ENCODE measurements at places on chromosomes 2 and 18.
A peak's percentile ranks its signal among the peaks of the same experiment; 100 is the strongest.

DNA sequence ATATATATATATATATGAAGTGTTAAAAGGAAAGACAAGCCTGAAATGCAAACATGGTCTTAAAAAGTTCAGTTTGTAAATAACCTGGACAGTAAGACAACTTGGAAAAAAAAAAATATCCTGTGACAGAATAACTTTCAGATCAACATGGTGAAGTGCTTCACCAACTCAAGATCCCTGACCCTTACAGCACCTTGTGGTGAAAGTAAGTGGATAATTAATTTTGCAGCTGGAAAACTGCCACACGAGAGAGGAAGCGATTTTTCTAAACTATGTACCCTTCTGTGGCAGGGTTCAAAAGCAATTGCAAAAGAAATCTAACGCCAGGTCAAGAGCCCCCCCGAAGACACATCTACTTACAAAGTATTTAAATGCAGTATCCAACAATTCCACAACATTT is 95.8 kb downstream of the PAX3 start:
- no peak for DNase-seq

DNA sequence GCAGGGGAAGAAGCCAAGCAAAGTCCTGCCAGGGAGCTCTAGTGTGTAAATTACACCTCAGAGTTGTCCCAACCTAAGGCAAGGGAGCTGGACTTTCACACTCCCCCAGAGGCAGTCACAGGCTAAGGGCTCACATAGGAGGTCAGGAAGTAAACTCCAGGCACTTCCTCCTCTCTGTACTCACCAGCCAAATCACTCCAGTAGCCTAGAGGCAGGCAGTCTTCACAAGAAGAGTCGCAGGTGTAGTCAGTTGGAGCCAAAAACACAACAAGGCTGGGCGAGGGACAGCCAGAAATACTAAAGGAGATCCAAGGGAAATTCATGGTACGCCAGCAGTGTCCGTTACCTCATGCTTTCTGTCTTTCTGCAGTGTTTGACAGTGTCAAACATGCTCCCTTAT is 205.0 kb downstream of the C1D start:
- no peak for DNase-seq

DNA sequence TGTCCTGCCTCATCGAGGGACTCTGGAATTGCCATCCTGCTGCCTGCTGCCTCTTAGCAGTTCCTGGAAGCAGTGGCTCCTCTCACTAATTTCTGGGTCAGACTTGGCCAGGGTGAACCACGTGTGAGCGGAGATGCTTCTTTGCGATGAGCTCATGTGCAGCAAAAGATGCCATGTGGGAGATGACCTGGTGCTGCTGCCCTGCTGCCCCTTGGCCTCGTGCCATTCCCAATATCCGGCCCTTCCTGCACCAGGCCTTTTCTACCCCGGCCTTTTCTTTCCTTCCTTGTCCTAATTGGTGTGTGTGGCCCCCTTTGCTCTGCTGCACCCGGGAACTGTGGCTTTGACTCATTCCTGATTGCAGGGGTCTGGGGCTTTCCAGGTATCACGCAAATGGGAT is 296.9 kb upstream of the HS6ST1 start:
- DNase-seq = no peak

- DNase-seq = no peak
Observed at GRCh38 chr2:204479557-204479956, 65.7 kb upstream of the PARD3B start.

DNA sequence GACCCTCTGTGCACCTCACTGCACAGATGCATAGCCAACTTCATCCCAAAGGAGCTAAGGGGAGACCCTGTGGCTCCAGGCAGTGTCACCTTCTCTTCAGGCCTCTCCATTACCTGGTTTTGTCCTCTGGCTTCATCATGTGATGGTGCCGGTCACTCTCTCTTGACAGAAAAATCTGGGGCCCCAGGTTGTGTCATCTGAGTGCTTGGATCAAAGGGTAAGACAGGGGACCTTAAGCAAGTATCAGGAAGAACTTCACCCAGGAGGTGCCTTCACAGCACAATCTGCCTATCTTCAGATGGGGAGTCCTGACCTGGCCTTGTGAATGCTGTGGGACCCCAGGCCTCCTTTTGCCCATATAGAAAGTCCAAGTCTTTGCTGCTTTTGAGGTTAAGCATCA is 104.4 kb downstream of the POLR1A start:
- no peak for DNase-seq

DNA sequence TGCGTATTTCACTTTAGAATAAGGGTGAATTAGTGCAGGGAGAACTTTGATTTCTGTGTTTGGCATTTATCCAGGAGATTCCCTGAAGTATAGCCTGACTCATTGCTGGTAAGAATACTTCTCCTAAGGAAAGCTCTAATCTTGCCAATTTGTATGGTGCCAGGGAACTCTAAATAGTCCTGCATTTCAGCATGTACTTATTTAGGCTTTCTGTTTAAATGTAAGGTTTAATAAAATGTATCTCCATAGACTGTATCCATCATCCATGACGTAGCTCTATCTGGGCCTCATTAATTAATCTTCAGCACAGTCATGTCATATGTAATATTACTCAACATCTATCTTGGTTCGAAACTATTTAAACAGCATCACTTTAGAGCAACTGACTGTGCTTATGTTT is 127.7 kb downstream of the DOK6 start:
- no peak for DNase-seq

DNA sequence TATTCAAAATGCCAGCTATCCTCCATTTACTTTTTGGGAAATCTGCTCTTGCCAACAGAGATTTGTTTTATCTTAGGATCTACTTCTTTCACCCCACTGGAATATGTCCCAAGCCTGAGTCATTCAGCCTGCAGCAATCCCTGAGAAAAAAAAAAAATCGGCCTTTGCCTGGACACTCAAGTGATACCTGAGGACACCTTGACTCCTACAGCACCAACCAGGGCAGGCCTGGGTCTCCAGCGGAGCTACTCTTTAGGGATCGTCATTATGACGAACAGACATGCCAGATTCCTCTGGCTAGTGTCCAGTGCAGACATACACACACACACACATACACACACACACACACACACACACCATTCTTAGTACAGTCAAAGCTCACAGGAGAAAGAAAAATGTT is 2.2 kb upstream of the UGT1A6 start:
- no peak for DNase-seq

- no peak for DNase-seq
Observed at GRCh38 chr2:25744055-25744454, 70.7 kb upstream of the DTNB start.

GRCh38 chr18:13574355-13574754 is 152.0 kb downstream of the FAM210A start:
- no peak for DNase-seq

- no peak for DNase-seq
Observed at GRCh38 chr18:78558948-78559347, 420.7 kb upstream of the SALL3 start.

DNA sequence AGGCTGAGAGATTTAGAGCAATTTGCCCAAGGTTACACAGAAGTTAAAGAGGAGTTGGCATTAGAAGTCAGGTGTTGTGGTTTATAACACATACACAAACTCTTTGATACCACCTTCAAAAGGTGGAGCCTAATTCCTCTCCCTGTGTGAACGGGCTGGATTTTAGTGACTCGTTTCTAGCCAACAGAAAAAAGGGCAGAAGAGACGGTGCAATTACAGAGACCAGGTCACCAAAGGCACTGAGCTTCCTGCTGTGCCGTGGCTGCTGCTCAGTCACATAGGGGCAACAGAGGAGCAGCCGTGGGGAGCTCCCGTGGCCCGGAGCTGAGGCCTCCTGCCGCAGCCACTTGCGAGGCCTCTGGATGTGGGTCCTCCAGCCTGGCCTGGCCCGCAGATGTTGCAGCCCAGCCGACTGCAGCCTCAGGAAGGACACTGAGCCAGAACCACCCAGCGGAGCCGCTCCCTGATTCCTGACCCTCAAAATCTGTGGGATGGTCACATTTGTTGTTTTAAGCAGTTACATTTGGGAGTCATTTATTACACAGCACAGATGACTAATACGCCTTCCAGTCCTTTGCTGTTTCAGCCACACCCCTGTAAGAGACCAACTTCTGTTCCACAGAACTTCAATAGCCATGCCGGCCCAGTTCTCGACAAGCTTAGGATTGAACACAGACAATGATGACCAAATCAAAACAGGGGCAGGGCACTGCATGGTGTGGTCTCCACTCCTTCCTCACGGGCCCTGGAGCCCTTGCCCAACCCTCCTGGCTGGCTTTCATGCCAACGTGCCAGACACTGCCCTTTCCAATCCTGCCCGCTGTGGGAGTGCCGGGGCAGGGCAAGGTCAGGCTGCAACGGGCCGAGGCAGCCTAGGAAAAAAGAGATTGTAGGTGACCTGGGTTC is 17.1 kb downstream of the EDAR start:
- no peak for DNase-seq

DNA sequence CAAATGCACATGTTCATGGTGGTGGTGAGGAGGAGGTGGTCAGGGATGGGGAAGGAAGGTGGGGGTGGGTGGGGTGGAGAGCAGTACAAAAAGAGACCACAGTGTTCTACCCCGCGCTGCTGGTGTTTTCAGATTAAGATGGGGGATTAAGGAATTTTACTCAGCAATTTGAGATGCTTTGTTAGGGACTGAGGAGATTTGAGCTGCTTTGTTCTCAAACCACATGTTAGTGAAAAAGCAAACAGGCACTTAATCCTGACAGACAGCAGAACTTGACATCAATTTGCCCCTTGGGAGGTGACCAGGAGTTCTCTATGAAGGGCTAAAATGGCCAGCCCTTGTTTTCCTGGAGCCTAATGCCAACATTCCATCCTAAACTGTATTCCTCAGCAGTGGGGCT is 244.5 kb downstream of the MEIS1 start:
- DNase-seq = no peak

- no peak for DNase-seq
Observed at GRCh38 chr2:180790891-180791290, 189.5 kb upstream of the UBE2E3 start.

- peak; percentile 46 for DNase-seq
Observed at GRCh38 chr2:110852541-110853263, 120.3 kb downstream of the ACOXL start.

- DNase-seq = no peak
Observed at GRCh38 chr18:67131498-67131897, 385.0 kb downstream of the DSEL start.

DNA sequence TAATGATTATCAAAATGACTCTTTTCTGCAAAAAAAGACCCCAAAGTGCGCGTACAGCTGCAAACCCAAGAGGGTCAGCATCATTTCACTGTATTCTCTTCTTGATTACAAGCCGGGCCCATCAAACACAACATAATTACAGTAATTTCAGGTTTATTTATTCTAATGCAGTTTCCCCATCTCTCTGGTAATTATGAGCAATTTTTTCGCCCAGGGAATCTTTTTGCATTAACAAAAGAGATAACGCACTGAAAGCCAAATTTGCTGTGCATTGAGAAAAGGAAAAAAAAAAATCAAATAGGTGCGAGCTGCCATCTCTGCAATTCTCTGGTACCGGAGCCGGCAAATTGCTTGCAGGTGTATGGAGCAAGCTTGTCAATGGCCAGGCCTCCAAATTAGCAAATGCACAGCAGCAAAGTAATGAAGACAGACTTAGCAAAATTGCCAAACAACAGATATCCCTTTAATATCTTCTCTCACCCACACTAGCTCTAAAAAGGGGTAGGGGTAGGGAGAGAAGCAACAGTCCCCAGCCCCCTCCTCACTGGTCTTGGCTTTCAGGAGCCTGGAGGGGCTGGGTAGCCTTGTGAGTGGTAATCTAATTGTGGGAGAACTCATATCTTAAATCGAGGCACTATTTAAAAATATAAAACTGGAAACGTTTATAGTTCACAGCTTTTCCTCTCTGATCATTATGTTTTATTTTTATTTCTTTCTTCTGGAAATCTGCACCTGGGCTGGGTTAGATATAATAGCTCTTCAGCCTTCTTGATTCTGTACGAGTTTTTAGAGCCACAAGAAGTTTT is 6.7 kb downstream of the DLX1 start:
- DNase-seq = no peak

GRCh38 chr18:5868218-5868854 is 27.0 kb downstream of the TMEM200C start:
- DNase-seq = no peak

GRCh38 chr2:235271936-235272335 is 221.9 kb upstream of the AGAP1 start:
- no peak for DNase-seq

- DNase-seq = no peak
Observed at GRCh38 chr18:28350821-28351220, 173.9 kb upstream of the CDH2 start.

DNA sequence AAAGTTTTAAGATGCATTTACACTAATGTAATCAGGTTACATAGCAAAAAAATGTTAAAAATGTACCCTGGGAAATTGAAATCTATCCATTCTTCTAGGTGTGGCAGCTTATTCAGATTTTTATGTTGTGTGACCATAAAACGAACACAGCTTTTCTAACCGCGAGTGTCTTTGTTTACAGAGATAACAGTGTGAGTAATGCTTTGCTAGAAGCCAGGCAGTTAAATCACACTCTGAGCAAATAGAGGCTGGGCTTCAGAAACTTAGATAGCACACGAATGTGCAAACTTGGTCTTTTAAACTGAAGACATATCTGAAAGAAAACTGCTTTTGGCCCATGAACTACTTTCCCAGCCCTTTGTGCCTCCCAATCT is 116.1 kb downstream of the SPTBN1 start:
- no peak for DNase-seq

DNA sequence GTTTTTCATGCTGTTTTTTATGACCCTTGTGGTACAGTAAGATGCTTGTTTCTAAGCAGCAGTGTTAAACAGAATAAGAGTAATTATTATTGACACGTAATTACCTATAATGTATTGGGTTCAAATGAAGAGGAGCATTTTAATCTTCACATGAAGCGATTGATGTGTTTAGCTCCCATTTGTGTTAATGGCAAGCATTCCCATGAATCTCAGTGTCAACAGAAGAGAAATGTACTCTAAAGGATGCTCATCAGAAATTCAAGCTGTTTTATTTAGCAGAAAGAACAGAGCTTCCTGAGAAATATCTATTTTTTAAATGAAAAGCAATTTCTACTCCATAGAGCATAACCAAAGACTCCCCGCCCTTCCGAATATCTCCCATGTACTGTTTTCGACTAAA is 341.3 kb upstream of the LINC00305 start:
- no peak for DNase-seq

DNA sequence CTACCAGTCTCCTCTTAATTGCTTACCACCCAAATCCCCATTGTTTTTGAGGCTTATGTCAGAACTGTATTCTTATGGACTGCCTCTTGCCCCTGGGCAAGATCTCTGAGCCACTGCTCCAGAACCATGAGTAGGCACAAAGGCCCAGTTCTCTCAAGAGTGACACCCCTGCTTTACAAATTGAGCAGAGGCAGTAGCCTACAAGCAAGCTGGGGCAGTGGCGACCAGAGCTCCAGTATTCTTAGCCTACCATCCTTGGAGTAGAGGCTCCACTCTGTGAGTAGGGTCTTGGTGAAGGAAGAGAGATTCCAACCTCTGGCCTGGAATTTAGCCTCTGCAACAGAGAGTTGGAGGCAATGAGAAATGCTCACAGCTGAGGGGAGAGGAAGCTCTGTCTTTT is 36.5 kb downstream of the WDR75 start:
- no peak for DNase-seq

- DNase-seq = peak; percentile 50
Observed at GRCh38 chr2:8456151-8457091, 225.4 kb upstream of the ID2 start.
